ENCODE measurements at places on chromosomes 11 and 22. TPM values are rescaled to one million over a fixed set of nuclear protein-coding genes. Genes with fewer than 3 reads are reported as not detected.

Gene OVCH2
- total RNA-seq, result not detected

Gene IL18
- total RNA-seq, result 0.18 TPM

Gene CCDC188
- not detected for total RNA-seq

Gene KRTAP5-6
- total RNA-seq, result not detected

Gene TRIM44
- total RNA-seq, result 67.0 TPM

Gene OR51E2
- not detected for total RNA-seq

Gene ST13
- 245 TPM for total RNA-seq

Gene TYR
- not detected for total RNA-seq

Gene C22orf42
- not detected for total RNA-seq

Gene NXPE2
- not detected for total RNA-seq

Gene ANKK1
- not detected for total RNA-seq

Gene PRR33
- total RNA-seq, result 0.05 TPM

Gene HMGXB4
- 43.4 TPM for total RNA-seq

Gene SLC17A6
- not detected for total RNA-seq

Gene TMPRSS5
- total RNA-seq, result 0.56 TPM

Gene CCDC157
- total RNA-seq, result 1.2 TPM

Gene PANX2
- total RNA-seq, result not detected

Gene BBOX1
- total RNA-seq, result not detected

Gene MS4A7
- not detected for total RNA-seq

Gene TRIM66
- total RNA-seq, result 2.0 TPM

Gene TIMP3
- total RNA-seq, result 35.0 TPM

Gene KMT5B
- total RNA-seq, result 26.6 TPM

Gene NAALAD2
- not detected for total RNA-seq

Gene SELENOH
- total RNA-seq, result 116 TPM
